ENCODE measurements at places on chromosomes 5 and 9.

DNA sequence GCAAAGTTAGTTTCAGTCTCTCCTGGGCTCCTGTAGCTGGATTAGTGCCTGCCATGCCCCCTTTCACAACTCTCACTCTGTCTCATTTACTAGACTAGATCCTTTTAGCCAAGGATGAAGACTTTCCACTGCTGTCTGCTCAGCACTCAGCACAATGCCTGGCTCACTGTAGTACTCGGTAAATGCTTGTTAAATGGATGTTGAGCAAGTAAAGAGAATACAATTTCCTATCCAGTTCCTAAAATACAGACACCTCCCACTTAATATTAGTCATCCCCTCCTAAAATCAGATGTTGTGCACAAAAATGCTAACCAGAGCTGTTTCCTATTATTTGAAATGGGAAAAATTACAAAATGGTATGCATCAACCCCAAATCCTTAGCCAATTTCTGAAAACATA lies 195.8 kb downstream of the SREK1 start:
- DNase-seq: no peak

DNA sequence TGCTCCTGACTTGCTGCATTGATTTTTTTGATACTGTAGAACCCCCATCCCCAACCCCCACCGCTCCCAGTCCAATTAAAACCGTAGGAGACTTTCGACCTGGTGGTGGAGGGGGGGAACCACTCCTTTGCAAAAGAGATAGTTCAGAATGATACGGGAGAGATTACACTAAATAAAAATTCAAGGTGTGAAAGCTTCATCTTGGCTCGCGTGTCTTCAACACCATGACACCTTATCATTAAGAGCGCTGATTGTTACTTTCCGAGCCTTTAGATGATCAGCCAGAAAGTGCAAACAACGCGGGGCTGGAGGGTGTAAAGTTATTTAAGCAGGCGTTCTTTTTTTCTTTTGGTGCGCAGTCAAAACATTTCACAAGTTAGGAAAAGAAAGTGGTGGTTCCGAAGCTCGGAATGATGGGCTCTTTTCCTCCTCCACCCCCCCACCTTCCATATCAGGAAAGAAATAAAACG lies 1.3 kb upstream of the ZNF462 start:
- DNase-seq: peak; percentile 77

DNA sequence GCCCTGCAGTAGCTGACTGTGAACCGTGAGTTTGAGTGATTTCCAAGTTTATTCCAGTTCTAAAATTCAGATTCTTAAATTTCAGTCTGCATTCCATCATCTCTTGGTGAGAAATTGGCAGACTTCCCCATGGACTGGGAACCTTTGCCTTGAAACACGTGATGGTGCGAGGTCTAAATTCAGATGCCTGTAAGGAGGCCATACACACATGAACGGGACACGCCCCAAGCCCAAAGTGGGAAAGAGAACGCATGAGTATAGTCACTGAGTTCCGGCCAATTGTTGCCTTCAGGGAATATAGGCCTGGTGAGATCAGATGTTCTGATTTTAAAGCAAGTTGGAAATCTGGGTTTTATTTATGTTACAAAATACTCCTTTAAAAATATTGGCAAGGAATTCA lies 1084.4 kb upstream of the WWC1 start:
- no peak for DNase-seq

DNA sequence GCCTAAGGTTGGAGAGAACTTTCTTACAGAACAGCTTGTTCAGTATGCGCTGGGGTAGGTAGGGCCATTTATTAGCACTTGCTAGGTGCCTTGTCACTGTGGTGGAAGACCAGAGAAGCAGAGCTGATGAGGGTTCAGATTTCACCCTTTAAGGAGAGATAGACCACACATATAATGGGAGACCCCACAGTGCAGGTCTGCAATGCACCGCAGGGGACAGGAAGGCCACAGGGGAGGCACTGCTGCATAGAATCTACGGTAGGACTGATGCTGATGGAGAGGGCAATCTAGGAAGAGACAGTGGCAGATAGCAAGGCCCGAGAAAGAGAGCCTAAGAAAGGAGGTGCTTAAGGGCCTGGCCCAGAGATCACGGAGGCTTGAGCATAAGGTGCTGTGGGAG lies 64.2 kb downstream of the PTPDC1 start:
- DNase-seq: no peak

DNA sequence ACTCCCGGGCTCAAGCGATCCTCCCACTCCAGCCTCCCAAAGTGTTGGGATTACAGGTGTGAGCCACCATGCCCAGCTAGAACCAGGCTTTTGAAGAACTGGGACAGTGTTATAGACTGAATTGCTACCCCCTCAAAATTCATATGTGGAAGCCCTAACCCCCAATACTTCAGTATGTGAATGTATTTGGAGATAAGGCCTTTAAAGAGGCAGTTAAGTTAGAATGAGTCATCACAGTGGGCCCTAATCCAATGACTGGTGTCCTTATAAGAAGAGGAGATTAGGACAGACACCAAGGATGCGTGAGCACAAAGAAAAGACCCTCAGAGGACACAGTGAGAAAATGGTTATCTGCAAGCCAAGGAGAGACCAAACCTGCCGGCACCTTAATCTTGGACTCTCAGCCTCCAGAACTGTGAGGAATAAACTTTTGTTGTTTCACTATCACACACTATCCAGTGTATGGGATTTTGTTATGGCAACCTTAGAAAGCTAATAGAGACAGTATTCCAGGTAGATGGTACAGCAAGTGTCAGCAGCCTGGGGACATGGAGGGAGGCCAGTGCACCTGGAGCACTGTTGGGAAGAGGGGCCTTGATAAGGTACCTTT lies 31.4 kb upstream of the ERGIC1 start:
- DNase-seq: peak; percentile 40
